ENCODE measurements at places on chromosomes 12 and 14.

GRCh38 chr12:118330421-118331018 lies 42.2 kb downstream of the TAOK3 start:
- no peak for DNase-seq

GRCh38 chr12:19901841-19902240 lies 462.5 kb downstream of the AEBP2 start:
- DNase-seq = no peak

- no peak for DNase-seq
Measured at GRCh38 chr14:90717916-90718315, 98.3 kb downstream of the TTC7B start.

- DNase-seq = no peak
Measured at GRCh38 chr14:57847096-57847495, 18.8 kb downstream of the SLC35F4 start.

DNA sequence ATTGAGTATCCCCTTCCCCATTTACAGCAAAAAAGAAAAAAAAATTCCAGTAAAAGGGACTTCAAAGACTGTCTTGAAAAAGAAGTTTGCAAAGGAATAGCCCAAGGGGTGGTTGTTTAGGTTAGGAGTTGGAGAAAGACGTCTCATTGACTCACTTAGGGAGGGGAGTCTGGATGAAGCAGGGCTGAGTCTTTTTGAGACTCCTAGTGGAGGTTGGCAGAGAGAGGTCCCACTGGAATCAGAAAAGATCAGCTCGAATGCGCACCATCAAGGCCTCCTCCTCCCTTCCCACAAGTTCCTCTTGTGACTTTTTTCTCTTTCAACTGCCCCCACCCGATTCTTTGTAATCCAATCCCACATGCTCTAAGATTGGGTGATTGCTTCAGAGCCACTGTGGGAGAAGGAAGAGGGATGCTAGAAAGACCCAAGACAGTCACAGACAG lies 1.9 kb downstream of the ARHGEF40 start:
- DNase-seq = no peak

- DNase-seq = no peak
Measured at GRCh38 chr14:21924479-21924878, 250.9 kb upstream of the OR4E1 start.

All from right forelimb (tissue), 1 donor.